ENCODE measurements at places on chromosomes 6 and 20.

DNA sequence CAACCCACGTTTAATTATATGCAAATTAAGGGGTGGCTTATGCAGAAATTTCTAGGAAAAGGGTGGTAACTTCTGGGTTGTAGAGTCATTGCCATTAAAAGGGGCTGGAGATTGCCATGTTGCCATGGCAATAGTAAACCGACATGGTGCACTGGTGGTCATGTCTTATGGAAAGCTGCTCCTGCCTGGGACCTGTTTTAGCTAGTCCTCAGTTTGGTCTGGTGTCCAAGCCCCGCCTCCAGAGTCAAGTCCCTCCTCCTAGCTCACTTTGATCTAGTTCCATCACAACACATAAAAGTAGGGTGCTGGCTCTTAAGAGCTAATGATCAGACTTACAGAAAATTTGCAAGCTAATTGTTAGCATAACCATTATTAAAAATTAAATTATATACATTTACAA is 5.3 kb downstream of the SLC22A2 start:
- no peak for DNase-seq

- DNase-seq, result no peak
Measured at GRCh38 chr6:122322824-122323223, 76.6 kb upstream of the HSF2 start.

DNA sequence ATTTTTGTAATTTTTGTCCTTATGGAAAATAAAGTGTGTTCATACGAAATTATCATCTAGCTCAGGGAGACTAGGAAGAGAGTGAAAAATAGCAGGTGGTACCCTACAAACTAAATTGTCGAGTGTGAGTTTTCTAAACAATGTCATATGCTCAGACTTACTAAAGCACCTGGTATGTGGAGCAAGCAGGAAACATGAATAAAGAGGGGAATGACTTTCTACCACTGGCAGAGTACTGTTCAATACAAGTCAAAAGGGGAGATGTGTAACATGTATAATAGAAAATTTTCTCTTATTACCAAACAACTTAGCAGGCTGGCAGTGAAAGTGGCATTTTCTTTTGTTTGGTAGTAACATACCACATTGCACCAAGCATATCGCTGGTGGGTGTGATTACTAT is 36.1 kb downstream of the CTNNBL1 start:
- DNase-seq, result no peak

DNA sequence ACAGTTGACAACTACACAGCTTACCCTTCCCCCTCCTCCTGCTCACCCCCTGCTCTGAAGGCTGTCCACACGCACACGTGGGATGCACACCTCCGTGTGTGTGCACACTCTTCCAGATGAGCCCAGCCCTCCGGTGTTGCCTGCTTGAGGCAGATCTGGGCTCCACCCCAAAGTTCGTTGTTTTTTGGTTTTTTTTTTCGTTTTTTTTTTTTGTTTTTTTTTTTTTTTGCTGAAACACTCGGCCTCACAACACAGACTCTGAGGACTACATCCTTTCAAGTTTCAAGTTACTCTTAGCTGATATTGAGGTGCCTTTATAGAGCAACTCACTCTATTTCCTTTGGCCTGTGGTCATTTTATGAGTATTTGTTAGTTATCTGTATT is 88.2 kb downstream of the RREB1 start:
- no peak for DNase-seq

GRCh38 chr6:76992553-76992952 is 470.7 kb downstream of the HTR1B start:
- DNase-seq, result no peak

GRCh38 chr20:9137001-9137400 is 68.1 kb downstream of the PLCB4 start:
- DNase-seq, result no peak

DNA sequence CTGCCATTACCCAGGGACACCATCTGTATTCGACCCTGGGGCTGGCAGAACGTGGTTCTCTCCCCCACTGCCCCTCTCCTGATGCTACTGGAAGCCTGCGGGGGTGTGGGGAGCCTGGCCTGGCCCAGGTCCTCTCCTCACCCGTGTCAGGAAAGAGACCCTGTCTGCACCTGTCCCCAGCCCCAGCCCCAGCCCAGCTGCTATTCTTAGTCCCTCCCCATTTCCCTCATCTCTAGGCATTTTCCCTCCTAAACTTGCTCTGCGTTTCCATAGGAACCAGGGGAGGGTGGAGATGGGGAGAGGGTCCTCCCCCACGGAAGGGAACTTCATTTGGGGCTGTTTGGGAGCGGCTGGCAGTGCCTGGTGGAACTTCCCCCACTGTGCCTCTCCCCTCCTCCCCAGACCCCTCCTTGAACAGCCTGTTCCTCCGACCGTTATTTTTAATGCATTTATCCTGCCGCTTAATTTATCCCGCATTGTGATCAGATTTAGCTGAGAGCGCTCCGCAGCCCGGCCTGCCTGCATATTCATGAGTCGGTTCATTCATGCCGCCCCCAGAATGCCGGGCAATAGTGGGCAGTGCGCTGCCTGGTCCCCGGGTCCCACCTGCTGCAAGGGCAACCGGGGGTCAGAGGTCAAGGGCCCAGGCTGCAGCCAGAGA is 31.8 kb upstream of the DLGAP4 start:
- DNase-seq, result peak; percentile 12

DNA sequence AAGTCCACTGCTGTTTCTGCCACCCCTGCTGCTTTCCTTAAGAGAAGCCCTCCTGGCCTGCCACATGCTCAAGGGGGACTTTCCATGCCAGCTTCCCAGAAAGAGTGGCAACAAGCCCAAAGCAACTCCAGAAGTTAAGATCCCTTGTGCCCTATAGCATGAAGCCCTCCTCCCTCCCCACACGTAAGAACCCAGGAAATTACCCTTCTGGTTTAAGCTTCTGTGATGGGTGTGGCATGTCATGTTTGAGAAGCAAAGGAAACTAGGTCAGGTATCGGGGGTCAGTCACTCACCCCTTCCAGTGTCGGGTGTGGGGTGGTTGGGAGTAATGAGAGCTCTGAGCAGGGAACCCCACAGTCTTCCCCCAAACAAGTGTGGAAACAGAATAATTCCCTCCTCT is 196.1 kb downstream of the LRFN2 start:
- DNase-seq, result no peak

- no peak for DNase-seq
Measured at GRCh38 chr6:128118401-128118800, 217.5 kb upstream of the THEMIS start.

DNA sequence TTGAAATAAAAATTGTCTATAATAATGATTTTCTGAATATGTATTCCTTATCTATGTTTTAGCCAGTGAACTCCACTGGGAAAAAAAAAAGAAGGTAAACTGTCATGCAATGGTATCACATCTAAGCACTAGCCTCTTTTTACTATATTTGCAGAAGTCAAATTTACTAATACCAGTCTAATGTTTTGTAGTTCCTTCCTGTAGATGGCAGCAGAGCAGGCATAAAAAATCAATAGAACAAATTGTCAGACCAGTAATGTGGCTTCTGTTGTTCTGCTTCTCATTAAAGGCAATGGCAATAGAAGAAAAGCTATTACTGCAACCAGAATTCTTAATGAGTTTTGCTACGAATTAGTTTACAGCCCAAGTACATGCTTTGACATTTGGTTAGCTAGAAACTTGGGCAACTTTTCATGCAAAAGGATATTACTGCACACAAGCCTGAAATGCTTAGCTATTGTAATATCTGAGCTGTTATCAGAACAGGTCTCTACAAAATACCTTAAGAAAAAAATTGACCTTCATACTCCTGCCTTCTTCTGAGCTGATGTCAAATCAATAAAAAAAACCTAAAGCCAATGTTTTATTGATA is 476.9 kb downstream of the KHDRBS2 start:
- peak; percentile 6 for DNase-seq

DNA sequence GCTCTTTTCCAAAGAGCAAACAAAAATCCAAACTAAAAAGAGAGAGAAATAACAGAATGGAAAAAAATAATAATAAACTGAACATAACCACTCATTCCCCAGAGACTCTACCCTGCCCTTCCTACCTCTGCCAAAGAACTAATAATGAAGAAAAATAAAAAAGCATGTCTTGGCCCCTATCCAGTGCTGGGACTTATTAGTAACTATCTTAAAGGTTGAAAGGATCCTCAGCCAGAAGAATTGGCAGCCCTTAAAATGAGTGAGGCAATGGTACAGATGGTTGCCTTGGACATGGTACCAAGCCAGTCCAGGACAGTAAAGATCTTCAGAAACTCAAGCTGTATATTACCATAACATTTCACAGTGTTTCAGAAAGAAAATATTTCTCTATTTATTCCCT is 279.3 kb downstream of the HACE1 start:
- DNase-seq, result no peak

- no peak for DNase-seq
Measured at GRCh38 chr6:43913375-43914271, 143.6 kb downstream of the VEGFA start.

- no peak for DNase-seq
Measured at GRCh38 chr20:16777126-16777525, 29.0 kb downstream of the OTOR start.

DNA sequence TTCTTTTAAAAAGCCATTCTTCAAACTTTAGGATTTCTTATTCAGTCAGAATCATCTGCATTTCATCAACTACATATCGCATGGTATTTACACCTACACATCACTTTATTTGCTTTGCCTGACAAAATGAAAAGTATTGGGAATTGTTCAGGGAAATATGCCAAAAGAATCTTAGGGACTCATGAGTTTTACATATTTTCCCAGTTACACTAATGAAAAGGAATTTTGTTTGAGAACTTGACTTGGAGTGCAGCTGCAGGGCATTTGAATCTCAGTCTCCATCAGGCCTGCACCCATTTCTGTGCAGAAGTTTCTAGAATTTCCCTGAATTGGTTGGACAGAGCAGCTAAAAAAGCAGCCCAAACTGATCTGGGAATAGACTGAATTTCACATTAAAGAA is 65.3 kb downstream of the MTHFD1L start:
- DNase-seq, result no peak

GRCh38 chr6:163790266-163790840 is 375.8 kb downstream of the QKI start:
- DNase-seq, result no peak

DNA sequence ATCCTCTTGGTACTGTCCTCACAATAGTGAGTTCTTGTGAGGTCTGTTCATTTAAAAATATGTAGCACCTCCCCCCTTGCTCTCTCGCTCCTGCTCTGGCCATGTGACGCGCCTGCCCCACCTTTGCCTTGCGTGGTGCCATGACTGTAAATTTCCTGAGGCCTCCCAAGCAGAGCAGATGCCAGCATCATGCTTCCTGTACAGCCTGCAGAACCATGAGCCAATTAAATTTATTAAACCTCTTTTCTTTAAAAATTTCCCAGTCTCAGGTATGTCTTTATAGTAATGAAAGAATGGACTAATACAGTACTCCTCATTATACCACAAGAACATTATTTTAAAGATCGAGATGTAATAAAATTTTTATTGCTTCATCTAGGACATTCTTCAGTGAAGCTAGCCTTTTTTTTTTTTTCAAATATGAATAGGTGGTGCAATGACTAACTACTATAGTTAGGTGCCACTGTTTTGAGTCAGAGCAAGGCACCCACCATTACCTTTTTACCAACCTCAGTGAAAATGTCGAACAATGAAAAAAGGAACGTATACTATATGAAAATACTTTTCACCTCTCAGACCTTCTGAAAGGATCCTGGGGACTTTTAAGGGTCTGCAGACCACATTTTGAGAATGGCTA is 191.1 kb upstream of the SGK1 start:
- no peak for DNase-seq

- DNase-seq, result no peak
Measured at GRCh38 chr6:110114004-110114403, 65.5 kb downstream of the WASF1 start.

- no peak for DNase-seq
Measured at GRCh38 chr6:27862396-27863066, 49.7 kb downstream of the OR2B2 start.

DNA sequence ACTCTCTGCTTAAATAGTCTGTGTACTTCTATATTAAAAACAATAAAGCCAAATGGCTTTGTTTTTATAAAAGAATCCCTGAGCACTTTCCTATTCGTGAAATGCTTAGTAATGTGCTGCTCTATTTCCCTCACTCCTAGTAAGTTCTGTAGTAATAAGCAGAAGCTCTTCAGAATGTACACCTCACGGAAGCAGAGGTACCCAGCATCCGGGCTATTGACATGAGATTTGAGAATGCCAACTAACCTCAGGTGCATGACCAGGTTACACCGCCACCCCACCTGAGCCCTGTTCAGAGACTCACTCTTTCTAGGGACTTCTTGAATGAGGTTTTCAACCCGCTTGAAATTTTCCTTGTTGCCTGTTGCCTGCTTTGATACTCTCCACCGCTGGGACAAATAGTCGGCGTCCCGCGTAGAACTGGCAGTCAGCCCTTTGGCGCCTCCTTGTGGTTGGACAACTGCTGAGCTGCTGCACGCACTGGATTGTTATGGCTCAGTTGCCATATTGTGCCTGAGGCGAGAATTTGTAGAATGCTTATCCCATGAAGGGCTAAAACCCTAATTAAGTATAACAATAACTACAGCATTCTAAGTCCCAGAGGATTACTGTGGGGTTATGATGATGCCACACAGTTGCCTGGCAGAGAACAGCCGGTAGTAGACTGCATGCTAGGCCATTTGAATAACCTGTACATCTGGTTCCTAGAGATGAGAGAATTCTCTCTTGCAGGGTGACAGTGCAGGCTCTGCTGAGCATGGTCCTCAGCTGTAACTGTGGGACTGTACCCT is 95.4 kb downstream of the KHDC1L start:
- DNase-seq, result peak; percentile 68

GRCh38 chr6:36692220-36692619 is 5.4 kb upstream of the RAB44 start:
- peak; percentile 80 for DNase-seq

Measured in GM13976 (cell line).